ENCODE measurements at places on chromosomes 1 and 21.

DNA sequence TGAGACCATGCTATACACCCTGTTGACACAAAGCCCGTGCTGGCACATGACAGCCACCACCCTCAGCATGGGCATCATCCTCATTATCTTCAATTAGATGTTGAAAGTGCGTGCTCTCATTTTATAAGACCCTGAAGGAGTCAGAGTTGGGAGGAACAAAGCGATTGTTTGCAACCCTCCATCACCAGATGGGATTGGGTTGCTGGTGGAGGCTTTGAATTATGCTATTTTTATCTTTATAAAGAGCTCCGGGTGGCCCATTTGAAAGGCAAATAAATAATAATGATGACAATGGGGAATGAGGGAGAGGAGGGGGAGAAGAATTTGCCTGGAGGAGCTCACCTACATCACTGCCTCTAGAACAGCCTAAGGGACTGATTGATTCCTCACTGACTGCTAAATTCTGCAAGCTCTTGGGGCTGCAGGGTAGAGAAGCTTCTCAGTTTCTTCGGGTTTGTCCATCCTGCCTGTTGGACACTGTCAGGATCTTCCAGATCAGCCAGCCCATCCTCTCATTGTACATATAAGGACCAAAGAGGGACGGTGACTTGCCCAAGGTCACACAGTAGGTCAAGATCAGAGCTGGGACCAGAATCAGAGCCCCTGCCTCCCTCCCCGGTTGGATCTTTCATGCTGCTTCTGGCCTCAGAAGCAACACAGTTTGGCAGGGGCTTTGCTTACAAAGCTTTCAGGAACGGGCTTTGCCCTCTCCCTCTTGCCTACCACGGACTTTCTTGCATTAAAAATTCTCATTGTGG lies 130.9 kb upstream of the ZBTB40 start:
- no peak for DNase-seq

DNA sequence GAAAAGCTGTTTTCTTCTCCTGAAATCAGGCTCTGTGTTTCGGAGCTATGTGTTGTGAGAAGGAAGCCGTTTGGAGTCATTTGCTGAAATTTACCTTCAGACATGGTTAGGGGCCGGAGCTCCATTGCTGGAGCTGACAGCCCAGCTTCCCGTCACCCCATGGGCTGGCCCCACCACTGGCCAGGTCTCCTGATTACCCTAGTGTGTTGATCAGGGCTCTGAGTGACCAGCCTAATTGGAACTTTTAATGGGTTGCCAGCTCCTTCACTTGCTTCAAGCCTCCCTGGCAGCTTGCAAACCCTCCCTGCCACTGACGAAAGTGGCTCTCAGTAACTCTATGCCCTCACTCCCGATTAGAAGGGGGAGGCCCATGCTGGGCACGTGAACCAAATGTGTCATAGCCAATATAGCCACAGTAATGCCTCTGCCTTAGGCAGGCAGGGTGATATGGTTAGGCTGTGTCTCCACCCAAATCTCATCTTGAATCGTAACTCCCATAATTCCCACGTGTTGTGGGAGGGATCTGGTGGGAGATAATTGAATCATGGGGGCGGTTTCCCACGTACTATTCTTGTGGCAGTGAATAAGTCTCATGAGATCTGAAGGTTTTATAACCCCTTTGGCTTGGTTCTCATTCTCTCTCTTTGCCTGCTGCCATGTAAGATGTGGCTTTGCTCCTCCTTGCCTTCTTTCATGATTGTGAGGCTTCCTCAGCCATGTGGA lies 224.1 kb downstream of the TRABD2B start:
- peak; percentile 3 for DNase-seq

GRCh38 chr1:15156807-15157380 lies 3.3 kb downstream of the TMEM51 start:
- DNase-seq, result peak; percentile 40

GRCh38 chr1:106721790-106722189 lies 334.7 kb upstream of the PRMT6 start:
- DNase-seq, result peak; percentile 2

GRCh38 chr1:9181990-9182783 lies 52.4 kb upstream of the H6PD start:
- DNase-seq, result no peak

- DNase-seq, result no peak
Observed at GRCh38 chr1:22914633-22915217, 57.9 kb downstream of the LACTBL1 start.

GRCh38 chr1:98452162-98452561 lies 209.4 kb upstream of the SNX7 start:
- DNase-seq, result peak; percentile 15

DNA sequence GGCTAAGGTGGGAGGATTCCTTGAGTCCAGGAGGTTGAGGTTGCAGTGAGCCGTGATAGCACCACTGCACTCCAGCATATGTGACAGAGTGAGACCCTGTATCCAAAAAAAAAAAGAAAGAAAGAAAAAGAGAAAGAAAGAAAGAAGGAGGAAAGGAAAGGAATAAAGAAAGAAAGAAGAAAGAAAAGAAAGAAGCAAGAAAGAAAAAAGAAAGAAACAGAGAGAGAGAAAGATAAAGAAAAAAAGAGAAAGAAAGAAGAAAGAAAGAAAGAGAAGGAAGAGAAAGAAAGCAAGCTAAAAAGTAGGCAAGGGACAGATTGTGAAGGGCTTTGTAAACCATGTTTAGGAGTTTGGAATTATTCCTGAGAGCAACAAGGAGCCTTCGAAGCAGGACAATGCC lies 80.1 kb downstream of the MAB21L3 start:
- DNase-seq, result no peak
